Activated gamma-delta T cell treated with Interleukin-2 at 50 U/mL for 16 hours (primary cell): ENCODE measurements at places on chromosomes 5 and 9.

GRCh38 chr9:8899511-8899910 is 1099.9 kb upstream of the DMAC1 start:
- DNase-seq = no peak

DNA sequence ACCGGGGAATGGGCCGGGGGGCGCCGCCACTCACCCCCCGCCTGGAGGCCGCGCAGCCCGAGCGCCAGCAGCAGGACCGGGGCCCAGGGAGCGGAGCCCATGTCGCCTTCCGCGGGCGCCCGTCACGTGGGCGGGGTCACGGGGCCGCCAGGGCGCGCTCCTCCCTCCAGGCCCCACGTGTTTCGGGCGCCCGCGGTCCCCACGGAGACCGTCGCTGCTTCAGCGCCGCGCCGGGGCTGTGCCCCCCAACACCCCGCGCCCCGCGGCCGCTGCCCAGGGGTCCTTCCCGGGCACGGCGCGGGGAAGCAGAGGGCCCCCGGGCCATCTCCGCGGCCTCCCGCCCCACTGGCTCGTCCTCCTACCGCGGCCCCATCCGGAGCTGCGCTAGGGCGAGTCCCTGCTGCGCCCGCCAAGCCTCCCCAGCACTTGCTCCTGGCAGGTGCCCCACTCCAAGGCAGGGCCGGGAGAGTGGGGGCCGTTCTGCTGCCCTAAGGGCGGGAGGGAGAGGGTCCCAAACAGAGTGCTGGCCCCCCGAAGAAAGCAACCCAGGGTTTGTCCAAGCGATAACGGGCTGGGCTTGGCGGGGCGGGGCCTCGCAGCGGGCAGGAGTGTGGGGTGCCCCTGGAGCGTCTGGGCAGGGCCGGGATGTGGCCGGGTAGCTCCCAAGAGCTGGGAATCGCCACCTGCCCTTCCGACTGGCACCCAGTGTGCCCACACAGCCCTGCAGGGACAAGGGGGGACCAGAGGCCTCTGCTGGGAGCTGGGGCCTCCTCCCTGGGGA is at the start of gene DPP7:
TSS of gene DPP7 (minus strand) at position 121 of the 781 bp plus-strand sequence. CDS start at position 101, 20 bp downstream.
- DNase-seq = peak; percentile 74

- no peak for DNase-seq
Measured at GRCh38 chr5:124795829-124796228, 49.4 kb upstream of the ZNF608 start.

DNA sequence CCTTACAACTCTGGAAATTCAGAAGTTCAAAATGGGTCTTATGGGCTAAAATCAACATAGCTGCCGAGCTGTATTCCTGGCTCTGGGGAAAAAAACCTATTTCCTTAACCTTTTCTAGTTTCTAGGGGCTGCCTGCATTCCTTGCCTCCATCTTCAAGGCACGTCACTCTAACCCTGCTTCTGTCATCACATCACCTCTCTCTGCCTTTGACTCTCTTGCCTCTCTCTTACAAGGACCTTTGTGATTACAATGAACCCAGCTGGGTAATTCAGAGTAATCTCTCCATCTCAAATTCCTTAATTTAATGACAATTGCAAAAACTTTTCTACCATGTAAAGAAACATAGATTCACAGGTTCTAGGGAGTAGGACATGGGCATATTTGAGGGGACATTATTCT is 103.1 kb upstream of the SMC2 start:
- DNase-seq = no peak

DNA sequence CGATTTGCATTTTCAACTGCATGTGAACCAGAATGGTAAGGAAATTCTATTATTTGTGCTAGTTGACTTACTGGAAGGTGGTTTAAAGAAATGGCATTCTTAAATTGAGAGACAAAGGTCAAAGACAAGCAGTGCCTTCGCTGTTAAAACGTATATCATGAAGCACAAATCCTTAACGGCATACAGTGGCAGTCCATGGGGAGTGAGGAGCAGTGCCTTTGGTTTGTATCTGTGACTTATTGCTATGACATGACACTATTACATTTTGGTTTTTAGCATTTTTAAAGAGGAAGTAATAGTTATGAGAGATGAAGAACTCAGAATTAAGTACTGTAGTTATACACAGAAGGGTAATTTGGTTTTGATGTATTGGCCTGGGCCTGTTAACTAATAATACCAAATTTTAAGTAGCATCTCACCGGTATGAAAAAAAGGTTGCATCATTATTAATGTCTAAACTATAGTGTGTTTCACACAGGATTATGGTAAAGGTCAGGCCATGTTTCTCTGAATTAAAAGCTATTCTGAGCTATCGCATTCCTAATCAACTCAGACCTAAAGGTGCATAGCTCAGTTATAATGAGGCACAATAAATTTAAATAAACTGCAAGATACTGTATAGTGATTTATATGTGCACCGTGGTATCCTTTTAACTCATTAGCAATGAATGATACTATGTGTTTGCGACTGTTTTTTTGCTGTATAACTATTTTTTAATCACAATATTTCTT is 339.8 kb upstream of the ARRDC3 start:
- no peak for DNase-seq

- no peak for DNase-seq
Measured at GRCh38 chr5:81971111-81971711, 612 bp upstream of the ATG10 start.

- DNase-seq = no peak
Measured at GRCh38 chr5:96293966-96294883, 138.8 kb downstream of the PCSK1 start.

GRCh38 chr5:148659641-148660345 is 5.5 kb upstream of the HTR4 start:
- no peak for DNase-seq

GRCh38 chr9:505741-506059 is 291.0 kb downstream of the DOCK8 start:
- DNase-seq = no peak

DNA sequence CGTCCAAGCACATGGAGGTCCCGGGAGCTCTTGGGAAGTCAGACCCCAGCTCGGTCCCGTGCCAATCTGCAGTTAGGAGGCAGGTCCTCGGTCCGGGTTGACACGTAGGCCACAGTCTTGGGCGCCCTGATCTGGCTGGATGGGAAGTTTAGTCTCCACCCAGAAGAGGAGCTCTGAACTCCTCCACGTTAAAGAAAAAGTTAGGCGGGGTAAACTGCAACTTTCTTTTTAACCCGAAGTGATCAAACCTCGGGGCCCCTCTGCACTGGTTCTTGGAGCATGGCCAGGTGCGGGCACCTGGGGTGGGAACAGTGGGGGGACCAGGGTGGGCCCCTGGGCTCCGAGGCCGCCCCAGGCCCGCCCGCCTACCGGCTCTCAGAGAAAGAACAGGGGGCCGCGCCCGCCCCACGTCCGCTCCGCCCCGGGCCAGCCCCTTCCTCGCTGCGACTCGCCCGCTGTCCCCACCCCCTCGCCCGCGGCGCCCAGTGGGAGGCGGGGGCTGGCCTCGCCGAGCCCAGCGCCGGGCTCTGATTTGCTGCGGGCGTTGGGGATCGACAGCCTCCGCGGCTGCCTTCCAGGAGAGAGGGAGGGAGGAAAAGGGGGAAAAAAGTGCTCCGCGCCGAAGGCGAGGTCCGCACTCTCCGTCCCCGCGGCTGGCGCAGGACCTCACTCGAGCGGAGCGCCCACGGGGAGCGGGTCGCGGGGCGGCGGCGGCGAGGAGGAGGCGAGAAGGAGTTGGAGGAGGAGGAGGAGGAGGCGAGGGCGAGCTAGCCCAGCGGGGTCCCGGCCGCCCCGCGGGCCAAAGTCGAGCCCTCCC is at the start of gene COL5A1:
TSS of gene COL5A1 (plus strand) at position 631 of the 817 bp plus-strand sequence. CDS start 385 bp downstream, outside the sequence.
- DNase-seq = peak; percentile 40

DNA sequence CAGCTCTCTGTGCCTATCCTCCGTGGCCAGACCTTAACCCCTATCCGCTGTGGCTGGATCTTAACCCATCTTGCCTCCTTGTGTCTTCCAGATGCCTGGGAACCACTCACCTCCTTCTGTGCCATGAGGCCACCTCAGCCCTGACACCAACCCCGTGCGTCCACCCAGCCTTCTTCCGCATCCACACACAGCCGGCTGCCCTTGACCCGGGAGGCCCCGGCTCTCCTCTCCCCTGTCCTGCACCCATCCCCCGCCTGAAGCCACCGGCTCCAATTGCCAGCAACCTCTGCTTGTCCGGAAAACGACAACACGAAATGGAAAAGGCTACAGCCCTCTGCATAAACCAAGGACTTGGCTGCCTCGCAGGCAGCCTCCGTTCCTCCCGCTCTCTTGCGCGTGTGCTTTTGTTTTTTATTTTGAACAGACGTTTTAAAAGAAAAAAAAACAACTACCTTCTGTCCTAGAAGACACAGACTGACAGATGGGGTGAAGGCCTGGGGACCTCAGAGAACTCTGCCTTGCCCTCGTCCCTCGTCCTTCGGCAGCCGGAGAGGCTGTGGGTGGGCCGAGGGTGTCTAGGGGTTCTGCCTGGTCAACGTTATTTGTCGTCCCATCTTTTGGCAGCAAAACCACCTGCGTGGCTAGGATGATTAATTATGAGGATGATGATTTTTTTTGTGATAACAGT is 32.5 kb upstream of the HMCN2 start:
- DNase-seq = no peak

GRCh38 chr5:25091921-25092320 is 447.1 kb upstream of the CDH10 start:
- DNase-seq = no peak

- DNase-seq = no peak
Measured at GRCh38 chr5:55850839-55851674, at the start of gene IL31RA. Gene IL31RA (plus strand): TSS chr5:55851357. CDS start chr5:55851571, 214 bp downstream.

DNA sequence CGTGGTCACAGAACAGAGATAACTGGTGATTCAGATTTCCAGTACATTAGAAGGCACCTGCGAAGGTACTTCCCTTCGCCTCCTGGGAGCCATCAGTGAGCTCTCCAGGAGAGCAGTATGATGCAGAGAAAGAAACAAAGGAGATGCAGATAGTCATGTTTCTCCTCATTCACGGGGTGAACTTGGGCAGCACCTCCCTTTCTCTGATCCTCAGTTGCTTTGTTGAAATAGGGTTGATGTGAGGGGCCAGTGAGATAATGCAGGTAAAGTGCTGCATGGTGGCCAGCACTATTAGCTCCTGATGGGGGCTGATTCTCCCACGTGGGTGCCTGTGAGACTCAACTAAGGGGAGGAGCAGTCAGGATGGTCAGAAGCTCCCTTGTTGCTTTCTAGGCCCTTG is 46.6 kb upstream of the ZNF169 start:
- DNase-seq = no peak

- DNase-seq = no peak
Measured at GRCh38 chr9:8292657-8293056, 493.1 kb upstream of the DMAC1 start.

- no peak for DNase-seq
Measured at GRCh38 chr9:80957801-80958200, 731.5 kb downstream of the TLE1 start.

GRCh38 chr9:130906735-130907416 is 10.3 kb upstream of the QRFP start:
- DNase-seq = no peak

- DNase-seq = no peak
Measured at GRCh38 chr9:131677444-131678180, 62.3 kb downstream of the RAPGEF1 start.

DNA sequence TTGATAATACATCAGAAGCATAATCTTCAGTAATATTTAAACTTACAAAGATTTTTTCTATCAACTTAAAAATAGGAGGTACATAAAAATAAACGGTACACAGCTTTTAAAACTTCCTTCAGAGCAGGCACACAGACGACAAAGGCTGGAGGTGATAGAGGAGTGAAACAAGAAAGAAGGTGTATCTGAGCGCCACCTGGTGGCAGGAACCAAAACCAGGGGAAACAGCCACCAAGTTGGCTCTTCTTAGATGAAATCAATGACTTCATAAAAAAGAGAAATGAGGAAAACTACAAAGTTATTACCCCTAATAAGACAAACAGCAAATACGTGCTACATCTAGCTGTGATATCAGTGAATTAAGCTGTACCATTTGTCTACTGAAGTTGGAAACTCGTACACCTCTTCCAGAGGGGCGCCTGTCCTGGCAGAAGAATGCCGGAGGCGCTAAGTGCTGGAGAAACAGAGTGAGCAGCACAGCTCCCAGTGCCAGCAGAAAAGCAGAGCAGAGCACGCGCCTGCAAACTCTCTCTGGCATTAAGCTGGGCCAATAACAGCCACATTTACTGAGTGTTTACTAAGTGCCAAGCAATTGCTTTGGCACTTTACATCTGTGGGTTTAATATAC is 85.9 kb downstream of the SETX start:
- peak; percentile 67 for DNase-seq

DNA sequence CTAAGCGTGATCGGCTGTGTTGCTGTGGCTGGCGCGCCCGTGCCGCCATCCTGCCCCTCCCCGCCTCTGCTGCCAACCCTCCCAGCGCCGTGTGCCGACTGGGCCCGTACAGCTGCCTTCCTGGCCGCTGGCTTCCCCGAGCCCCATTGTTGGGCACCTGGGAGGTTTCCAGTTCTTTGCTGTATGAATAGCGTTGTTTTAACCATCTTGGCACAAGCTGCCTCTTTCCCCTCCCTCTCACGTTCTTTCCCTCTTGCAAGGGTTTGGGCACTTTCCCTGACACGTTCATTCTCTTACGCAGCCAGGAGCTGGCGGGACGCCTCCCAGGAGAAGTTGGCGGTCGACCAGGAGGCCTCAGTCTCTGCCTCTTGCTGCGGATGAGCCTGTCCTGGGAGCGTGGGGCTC is 43.1 kb upstream of the RXRA start:
- no peak for DNase-seq

DNA sequence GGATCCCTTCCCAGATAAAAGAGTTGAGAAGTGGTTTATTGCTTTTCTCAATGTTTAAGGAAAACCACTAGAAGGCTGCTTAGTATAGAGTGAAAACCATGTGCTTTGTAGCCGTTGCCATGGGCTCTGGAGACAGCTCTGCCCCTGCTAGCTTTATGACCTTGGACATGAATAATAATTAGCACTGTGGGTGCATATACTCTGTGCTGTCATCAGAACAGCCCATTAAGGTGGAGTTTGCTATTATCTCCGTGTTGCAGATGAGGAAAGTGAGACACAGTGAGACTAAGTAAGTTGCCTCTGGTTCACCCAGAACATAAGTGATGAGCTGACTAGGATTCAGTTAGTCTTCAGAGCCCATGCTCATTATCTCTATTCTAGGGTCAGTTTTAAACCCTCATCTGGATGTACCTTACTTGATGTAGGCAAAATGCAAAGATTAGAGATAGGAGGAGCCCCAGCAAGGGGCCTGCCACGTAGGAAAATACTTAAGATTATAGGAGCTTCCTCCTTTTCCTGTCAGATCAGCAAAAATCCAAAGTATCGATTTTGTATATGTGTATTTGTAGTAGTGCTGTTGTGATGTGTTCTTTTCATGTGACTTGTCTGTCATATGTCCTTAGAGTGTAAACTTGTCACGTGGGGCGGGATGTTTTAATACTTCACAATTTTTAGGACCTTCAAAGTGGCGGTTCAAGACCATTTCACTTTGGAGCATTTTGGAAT is 102.5 kb downstream of the TLE4 start:
- no peak for DNase-seq

- peak; percentile 10 for DNase-seq
Measured at GRCh38 chr9:37801287-37801850, 772 bp downstream of the DCAF10 start.

- no peak for DNase-seq
Measured at GRCh38 chr5:34976347-34976746, 47.0 kb downstream of the DNAJC21 start.

DNA sequence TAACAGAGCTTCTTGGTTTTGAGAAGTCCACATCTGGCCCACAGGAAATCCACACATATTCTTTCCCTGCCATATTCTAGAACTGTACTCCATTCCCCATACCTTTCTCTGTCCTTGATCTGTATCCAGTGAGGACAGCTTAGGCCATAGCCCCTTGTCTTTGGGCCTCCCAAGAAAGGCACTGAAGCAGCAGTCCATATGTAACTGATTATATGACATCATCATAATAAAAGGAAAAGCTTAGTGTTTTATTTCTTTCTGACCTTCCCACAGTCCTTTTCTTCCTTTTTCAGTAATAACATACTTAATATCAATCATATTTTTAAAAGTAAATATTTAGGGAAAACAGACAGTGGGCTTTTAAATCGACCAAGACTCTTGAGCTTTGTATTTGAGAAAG is 222.0 kb downstream of the EDIL3 start:
- no peak for DNase-seq
